ENCODE measurements at places on chromosomes 16 and 17. TPM values are rescaled to one million over a fixed set of nuclear protein-coding genes. Genes with fewer than 3 reads are reported as not detected.

The RFNG gene
- 73.3 TPM for total RNA-seq

The TBC1D3B gene
- 10.8 TPM for total RNA-seq

- H3K4me1 ChIP-seq = peaks cover under 1% of the 10 kb centered on the region
- H3K27me3 ChIP-seq = no peaks in the 10 kb centered on the region
- H3K4me3 ChIP-seq = no peak overlapping the region
- H3K36me3 ChIP-seq = no peaks in the 10 kb centered on the region
These were observed 43.2 kb downstream of the CLEC16A start for GRCh38 chr16:10987361-10988163.

DNA sequence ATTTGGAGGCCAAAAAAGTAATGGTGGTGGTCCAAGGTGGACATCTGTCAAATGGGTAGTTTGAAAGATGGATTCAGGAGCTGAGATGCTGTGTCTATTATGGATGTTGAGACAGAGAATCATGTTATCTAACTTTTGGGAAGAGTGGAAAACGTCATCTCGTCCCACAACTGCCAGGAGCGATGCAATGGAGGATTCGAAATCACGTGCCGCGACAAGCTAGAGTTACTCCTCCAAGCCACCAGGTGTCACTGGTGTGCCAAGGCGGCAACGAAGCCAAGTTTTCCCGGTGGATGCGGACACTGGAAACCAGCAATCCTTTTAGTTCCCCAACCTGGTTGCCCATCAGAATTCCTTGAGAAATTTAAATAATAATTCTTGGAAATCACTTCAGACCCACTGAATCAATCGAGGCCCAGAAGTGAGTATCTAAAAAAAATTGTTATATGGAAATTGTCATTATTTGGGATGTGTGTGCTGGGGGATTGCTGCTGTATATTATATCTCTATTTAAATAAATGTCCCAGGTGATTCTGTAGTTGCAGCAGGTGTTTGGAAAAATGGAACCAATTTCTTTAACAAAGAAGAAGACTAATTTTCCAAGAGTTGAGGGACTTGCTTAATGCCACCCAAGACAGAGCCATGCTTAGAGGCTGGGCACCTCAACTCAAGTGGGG is 206.1 kb downstream of the HAPSTR1 start:
- no peaks in the 10 kb centered on the region for H3K36me3 ChIP-seq
- H3K4me3 ChIP-seq = no peak overlapping the region
- H3K27me3 ChIP-seq = no peaks in the 10 kb centered on the region
- H3K27ac ChIP-seq = no peak overlapping the region
- DNase-seq = peak; percentile 54

DNA sequence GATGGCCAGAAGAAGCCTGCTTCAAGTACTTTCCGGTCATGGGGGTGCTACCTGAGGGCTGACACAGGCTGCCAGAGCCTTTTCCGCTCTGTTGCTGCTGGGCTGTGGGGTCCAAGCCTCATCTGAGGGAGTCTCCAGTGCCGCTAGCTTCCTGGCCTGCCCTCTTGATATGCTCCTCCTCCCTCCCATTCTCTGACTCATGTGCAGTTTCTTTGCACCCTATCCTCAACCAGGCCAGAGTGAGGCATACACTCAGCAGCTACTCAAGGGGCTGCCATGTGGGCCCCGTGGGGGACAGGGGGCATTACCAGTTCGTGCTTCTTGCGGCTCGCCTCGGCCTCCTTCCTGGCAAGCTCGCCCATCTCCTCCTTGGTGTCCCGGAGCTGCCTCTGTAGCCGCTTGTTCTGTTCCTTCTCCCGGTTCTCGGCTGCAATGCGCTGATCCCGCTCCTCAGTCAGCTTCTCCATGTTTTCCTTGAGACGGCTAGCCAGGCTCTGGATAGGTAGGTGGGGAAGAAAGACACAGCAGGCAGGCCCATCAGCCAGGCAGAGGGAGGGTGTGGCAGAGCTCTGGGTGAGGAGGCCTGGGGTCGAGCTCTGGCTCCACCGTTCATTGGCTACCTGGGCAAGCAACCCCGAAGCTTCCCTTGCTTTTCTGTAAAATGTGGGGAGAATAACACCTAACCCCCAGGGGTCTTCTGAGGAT is 43.8 kb downstream of the PIPOX start:
- DNase-seq = no peak
- H3K27ac ChIP-seq = no peak overlapping the region
- no peaks in the 10 kb centered on the region for H3K36me3 ChIP-seq
- no peaks in the 10 kb centered on the region for H3K27me3 ChIP-seq
- H3K4me1 ChIP-seq = no peaks in the 10 kb centered on the region

- DNase-seq = no peak
- H3K36me3 ChIP-seq = no peaks in the 10 kb centered on the region
- no peaks in the 10 kb centered on the region for H3K4me1 ChIP-seq
- H3K27ac ChIP-seq = no peak overlapping the region
These were observed 21.2 kb downstream of the PITPNA start for GRCh38 chr17:1541367-1541904.

The GLP2R gene
- 0.81 TPM for total RNA-seq

DNA sequence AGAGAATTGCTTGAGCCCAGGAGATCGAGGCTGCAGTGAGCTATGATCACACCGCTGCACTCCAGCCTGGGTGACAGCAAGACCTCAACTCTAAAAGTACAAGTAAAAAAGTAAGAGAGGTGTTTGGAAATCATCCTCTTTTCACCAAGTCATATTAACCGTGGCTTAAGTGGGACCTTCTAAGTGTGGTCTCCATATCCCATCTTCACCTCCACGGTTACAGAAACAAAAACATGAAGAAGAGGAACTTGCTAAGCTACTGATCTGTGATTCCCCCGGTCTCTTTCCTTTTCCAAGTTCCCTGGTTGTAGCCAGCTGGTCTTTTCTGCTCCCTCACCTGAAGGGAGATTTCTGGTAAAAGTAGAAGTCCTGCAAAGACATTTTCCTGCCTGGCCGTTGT is 389.4 kb downstream of the CPPED1 start:
- no peak overlapping the region for H3K27ac ChIP-seq
- no peaks in the 10 kb centered on the region for H3K27me3 ChIP-seq
- no peak overlapping the region for H3K4me3 ChIP-seq
- H3K36me3 ChIP-seq = no peaks in the 10 kb centered on the region
- H3K4me1 ChIP-seq = no peaks in the 10 kb centered on the region
- DNase-seq = no peak

The SSTR5 gene
- total RNA-seq = not detected

Data from testis (tissue), 5 donors.